AG04449 (cell line): ENCODE measurements at places on chromosomes 7 and 10.

GRCh38 chr10:63268149-63268797 lies 135.1 kb downstream of the NRBF2 start:
- no peak for DNase-seq

- no peak for DNase-seq
Observed at GRCh38 chr7:15667991-15668390, 18.5 kb downstream of the MEOX2 start.

GRCh38 chr7:51308265-51308664 lies 8.3 kb downstream of the COBL start:
- DNase-seq = no peak

GRCh38 chr7:82018226-82018625 lies 248.4 kb upstream of the HGF start:
- no peak for DNase-seq

GRCh38 chr10:12061124-12061523 lies 7.6 kb upstream of the DHTKD1 start:
- DNase-seq = no peak

- DNase-seq = no peak
Observed at GRCh38 chr10:121580276-121581116, 17.7 kb downstream of the FGFR2 start.

GRCh38 chr7:771234-772004 lies 44.3 kb upstream of the PRKAR1B start:
- DNase-seq = no peak

- DNase-seq = no peak
Observed at GRCh38 chr7:84786073-84786472, 400.8 kb downstream of the SEMA3D start.

DNA sequence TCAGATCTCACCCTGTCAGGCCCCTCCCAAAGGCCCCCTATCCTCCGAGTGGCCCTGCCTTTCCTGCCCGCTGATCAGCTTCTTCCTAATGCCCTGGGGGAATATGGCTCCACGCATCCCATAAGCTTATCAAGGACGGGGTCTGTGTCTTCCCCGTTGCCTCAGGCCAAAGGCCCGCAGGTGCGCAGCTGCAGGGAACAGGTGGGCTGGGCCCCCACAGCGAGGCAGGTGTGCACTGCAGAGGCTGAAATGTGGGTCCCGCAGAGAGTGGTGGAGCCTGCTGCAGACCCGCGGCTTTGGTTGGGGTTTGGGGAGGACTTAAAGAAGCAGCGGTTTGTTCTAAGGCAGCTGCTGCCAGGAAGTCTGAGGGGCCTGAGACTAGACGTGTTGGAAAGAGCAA lies 220.8 kb upstream of the TCERG1L start:
- DNase-seq = no peak

GRCh38 chr10:88313878-88314277 lies 269.2 kb downstream of the RNLS start:
- no peak for DNase-seq

GRCh38 chr10:28160866-28161405 lies 141.9 kb downstream of the MPP7 start:
- no peak for DNase-seq
